ENCODE measurements at places on chromosomes 5 and 9.
A peak's percentile ranks its signal among the peaks of the same experiment; 100 is the strongest.

DNA sequence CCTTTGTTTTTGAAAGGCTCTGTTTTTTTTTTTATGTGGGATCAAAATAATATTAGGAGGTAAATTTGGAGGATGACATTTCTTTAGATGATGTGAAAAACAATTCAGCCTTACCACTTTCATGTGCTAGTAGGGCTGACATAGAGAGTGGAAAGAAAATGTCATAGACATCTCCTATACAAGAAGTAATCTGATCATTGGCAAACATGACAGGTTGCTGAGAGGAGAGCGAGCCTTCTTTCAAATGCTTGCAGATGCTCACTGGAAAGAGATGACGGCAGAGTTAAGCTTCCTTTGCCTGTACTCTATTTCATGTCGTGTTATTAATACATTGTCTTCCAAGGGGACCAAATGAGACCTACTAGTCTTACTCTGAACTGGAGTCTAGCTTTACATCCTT lies 160.1 kb upstream of the DAP start:
- DNase-seq: no peak

- DNase-seq: peak; percentile 35
These were observed 58.0 kb downstream of the ZNF510 start for GRCh38 chr9:96719921-96720320.

DNA sequence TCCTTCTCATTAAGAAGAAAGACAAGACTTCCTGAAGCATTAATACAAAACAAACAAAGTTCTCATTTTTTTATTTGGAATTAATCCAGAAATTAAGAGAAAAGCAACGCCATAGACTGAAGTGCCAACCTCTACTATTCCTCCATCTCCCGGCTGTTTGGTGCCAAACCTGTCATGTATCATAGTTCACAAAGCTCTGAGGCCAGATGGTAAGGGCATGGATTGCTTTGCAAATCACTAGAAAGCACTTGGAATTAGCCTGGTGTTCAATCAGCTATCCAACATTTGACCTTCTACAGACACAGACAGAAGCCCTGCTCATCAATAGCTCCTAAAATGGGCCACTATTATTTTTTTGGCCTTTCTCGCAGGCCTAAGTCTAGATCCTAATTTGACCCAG lies 33.8 kb downstream of the HTR1A start:
- peak; percentile 75 for DNase-seq

DNA sequence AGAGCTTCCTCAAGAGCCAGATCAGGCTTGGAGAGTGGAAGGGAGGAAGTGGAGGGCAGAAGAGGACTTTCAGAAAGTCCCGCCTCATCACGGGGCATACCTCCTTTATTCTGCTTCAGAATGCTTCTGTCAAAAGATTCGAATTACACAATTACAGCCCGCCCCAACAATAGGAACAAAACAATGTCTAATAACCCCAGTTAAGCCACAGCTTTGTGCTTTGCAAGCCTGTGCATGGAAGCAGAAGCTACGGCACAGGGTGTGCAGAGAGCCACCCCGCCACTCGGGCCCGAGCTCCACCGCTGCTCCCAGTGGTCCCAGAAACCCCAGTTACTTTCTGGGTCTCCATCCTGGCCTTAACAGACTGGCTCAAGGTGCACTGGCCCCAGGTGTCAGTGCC lies 23.5 kb downstream of the HNRNPH1 start:
- DNase-seq: no peak

DNA sequence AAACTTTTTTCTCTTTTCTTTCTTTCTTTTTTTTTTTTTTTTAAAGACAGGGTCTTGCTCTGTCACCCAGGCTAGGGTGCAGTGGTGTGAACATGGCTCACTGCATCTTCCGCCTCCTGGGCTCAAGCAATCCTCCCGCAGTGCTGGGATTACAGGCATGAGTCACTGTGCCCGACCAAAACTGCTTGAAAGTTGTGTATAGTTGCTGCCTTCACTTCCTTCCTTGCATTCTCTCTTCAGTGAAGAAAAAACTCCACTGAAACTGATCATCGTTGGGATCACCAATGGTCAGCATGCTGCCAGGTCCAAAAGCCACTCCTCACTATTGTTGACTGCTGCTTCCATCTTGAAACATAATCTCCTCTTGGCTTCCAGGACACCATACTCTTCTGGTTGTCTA lies 66.6 kb upstream of the CTNNA1 start:
- DNase-seq: no peak

DNA sequence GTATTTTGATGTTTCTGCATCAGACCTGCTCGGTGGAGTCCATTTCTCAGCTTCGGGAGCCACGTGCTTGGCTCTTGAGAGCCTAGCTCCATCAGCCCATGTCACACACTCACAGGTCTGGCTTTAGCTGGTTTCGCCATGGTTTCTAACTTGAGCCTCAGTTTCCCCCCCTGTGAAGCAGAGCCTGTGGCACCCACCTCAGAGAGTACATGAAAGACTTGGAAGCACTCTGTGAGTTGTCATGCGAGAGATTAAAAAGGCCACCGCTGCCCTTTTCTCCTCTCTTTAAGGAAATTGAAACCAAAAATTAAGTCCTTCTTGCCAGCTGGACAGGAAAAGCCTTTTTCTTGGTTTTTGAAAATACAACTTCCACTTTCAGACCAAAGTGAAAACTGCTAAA lies 8.8 kb downstream of the TENT4A start:
- DNase-seq: no peak

DNA sequence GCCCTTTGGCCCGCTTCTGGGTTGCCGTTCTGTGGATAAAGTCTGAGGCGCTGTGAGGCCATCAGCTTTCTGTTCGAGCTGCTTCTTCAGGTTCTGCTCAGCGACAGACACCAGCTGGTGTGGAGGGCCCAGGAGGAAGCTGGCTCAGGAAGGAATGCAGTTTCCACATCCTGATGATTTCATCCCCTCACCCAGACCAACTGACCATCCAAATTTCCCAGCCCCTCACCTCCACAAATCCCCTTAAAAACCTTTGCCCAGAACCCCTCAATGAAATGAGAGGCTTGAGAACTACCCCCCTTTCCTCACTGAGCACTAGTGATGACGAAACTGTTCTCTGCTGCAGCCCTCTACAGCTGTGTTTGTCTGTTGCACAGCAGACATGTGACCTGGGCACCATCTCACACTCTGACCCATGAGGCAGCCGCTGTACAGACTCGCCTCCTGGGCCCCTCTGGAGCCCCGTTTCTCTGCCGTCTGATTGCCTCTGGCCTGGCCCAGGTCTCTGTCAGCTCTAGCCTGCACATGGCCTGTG lies 45.4 kb downstream of the SPATA31C2 start:
- DNase-seq: no peak

DNA sequence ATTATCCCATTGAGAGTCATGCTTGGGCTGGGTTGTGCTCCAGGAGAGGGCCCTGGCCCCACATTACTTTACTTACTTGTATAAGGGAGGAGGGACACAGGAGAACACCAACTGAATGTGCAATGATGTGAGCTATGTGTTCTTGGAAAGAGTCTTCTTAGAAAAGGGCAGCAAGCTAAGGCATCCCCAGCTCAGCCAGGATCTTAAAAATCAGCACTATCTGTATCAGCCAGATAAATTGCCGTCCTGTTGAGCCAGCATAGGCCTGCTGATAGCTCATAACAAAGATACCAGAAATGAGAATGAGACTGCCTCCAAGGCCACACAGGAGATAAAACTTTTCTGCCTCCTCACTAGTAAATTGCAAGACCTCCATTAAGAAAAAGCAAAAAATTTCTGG lies 357.5 kb downstream of the CAAP1 start:
- no peak for DNase-seq

Measured in brain (organoid and tissue), 16 donors.